ENCODE measurements at places on chromosomes 4 and X.
A peak's percentile ranks its signal among the peaks of the same experiment; 100 is the strongest.

GRCh38 chr4:100790836-100791615 is 273.2 kb upstream of the EMCN start:
- DNase-seq: no peak

DNA sequence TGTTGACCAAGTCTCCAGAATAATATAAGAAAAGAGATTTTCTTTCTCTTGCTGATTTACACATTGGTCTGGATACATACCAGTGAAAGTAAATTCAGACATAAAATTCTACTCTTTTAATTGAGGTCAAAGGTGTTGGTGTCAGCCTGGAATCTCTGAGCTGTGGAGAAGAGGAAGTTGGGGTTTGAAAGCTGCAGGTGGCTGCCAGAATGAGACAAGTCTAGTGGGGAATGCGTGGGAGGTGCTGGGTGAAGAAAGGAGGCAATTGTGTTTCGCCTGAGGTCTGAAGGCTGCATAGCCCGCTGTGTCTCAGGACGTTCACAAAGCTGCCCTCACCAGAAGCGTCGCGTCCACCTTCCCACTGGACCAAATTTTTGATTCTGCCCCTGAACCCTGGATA is 31.2 kb downstream of the PHEX start:
- no peak for DNase-seq

GRCh38 chr4:154642373-154643009 is 30.0 kb upstream of the FGG start:
- no peak for DNase-seq

GRCh38 chrX:100695302-100695701 is 36.6 kb downstream of the SYTL4 start:
- DNase-seq: peak; percentile 82

DNA sequence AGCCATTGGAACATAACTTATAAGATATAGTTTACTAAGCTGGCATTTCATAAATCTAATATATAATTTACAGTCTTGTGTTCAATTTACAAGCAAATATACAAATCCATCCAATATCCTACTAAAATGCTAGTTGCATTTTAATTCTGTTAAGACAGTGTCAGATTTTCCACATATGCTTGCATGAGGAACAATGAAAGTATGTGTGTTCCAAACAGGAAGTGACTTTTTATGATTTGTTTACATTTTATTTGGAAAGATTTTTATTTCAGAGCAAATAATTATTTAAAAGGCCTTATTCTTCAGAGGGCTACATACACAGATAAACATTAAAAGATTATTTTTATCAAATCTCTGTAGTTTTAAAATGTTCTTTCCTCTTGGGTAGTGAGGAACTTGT is 130.1 kb downstream of the KLHL34 start:
- DNase-seq: no peak

- no peak for DNase-seq
Measured at GRCh38 chrX:56623316-56623715, 59.9 kb downstream of the UBQLN2 start.

GRCh38 chr4:7379719-7380118 is 55.0 kb downstream of the PSAPL1 start:
- DNase-seq: no peak

GRCh38 chr4:17939054-17939453 is 82.5 kb downstream of the LCORL start:
- DNase-seq: no peak

DNA sequence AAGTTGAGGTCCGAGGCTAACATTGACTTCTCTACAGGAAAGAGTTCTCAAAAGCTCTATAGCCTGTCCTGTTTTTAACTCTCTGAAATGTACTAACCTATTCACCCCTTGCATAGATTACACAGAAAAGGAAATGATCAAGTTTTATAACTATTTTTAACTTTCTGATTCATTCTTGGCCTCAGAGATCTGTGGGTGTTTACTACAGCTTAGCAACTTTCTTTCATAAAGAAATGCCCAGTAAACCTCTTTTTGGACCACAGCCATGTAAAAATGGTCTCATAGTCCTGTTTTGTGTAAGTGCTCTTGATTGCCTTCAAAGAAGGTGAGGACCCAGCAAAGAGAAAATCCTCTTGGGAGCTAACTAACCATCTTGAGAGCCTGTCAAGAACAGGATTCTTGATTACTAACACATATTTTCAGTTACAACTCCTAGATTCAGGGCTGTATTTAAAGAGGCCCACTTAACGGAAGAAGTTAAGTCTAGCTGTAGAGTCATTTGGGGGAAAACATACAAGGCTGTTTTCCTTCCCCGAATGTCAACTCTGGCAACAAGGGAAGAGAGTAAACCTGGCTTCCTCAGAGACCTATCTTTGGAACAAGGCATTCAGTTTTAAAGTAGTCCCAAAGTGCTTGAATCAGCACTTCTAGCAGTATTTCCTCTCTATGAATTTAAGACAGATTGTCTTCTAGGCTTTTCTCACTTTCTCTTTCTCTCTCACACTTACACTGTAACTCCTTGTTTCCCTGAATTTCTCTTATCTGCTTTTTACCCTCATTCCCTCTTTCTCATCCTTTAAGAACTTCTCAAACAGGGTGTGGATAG is 78.2 kb downstream of the IL21 start:
- DNase-seq: no peak

GRCh38 chrX:133362538-133362937 is 52.8 kb downstream of the GPC4 start:
- DNase-seq: no peak

DNA sequence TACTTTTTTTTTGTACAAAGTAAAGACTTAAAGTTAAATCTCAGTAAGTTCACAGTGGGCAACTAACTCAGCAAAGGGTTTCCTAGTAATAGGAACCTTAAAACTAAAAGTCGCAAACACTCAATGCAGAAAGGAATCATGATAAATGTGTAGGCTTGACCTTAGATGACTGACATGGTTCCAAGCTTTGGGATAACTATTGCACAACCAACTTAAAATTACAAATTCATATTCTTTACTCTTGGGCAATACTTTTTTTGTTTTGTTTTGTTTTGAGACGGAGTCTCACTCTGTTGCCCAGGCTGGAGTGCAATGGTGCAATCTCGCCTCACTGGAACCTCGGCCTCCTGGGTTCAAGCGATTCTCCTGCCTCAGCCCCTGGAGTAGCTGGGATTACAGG is 8.2 kb downstream of the ELOVL6 start:
- DNase-seq: no peak

DNA sequence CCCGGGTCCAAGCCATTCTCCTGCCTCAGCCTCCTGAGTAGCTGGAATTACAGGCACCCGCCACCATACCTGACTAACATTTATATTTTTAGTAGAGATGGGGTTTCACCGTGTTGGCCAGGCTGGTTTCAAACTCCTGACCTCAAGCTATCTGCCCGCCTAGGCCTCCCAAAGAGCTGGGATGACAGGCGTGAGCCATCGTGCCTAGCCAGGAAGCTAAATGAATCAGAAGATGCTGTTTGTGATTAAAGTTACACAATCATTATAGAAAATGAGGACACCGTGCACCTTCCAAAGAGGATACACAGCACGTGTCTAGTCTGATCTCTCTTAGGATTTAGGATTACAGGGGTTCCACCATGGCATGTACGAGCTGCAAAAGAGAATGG is 99.6 kb downstream of the DHRSX start:
- no peak for DNase-seq

- DNase-seq: no peak
Measured at GRCh38 chr4:79121223-79121622, 182.0 kb upstream of the PAQR3 start.

DNA sequence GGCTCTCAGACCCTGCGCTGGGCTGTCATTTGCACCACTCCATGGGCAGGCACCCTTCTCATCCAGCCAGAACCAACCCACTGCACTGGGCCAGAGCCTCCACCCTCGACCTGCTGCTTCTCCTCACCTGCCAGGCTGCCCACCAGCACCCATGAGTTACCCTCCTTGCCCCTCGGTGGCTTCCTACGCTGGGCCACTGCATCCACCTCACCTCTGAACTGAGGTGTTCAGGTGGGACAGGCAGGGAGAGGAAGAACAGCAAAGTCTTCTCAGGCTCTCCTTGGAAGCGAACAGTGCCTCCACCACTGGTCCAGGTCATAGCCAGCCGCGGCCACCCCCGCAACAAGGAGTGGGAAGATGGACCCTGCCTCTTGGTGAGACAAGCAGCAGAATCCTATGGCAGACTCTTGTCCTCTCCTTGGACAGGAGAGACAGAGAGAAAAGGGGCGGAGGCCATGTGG is 32.4 kb upstream of the HMX1 start:
- no peak for DNase-seq

DNA sequence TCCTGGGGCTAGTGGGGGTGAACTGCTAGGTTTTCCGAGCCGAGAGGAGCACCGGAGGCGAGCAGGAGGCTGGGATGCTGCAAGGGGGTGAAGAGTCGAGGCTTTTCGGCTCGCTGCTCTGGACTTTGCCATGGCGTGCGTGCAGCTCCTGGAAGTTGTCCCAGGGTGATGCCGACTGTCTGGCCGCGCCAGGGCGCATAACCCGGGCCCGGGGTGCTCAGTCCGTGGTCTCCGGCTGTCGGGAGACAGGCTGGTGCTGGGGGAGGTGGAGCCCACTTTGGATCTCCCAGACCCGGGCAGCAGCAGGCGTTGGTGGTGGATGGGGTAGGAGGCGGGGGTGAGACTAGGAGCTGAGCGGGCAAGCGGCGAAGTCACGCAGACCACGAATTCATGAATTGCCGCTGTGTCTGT is 793 bp downstream of the GRIA3 start:
- no peak for DNase-seq

- no peak for DNase-seq
Measured at GRCh38 chr4:69568787-69569186, 70.7 kb downstream of the UGT2A2 start.

DNA sequence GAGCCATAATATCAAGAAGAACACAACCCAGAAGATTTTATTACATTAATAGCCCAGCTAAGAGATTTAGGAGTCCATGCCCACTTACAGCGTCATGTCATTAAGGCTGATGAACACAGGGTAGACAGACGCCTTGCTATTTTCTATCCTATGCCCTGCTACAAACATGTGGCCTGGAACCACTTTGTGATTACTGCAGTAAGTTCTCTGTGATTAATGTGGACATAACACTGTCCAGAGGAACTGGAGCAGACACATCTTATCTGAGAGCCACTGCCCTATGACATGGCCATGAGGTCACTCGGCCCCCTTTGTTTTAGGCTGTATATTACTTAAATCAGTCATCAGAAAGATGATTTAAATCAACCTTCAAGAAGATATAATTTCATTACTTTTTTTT is 211.7 kb downstream of the MAML3 start:
- DNase-seq: no peak

DNA sequence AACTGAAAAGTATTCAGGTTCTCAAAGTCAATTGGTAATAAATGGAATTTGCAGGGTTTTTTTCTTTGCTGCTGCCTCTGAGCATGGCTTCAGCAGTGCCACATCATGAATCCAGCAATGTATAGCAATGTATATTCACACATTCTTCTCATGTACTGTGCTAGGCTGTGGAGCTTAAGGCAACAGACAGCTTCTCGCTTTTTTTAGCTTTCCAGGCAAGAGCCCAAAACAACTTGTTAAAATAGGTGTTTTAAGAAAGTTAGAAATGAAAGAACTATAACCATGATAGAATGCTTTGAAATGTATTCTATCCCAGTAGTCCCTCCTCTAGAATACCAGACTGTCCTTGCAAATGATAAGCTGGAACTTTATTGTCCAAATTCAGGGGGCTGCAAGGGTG is 30.4 kb downstream of the SMIM43 start:
- DNase-seq: no peak

- DNase-seq: peak; percentile 46
Measured at GRCh38 chr4:64584981-64585557, 175.8 kb upstream of the TECRL start.

DNA sequence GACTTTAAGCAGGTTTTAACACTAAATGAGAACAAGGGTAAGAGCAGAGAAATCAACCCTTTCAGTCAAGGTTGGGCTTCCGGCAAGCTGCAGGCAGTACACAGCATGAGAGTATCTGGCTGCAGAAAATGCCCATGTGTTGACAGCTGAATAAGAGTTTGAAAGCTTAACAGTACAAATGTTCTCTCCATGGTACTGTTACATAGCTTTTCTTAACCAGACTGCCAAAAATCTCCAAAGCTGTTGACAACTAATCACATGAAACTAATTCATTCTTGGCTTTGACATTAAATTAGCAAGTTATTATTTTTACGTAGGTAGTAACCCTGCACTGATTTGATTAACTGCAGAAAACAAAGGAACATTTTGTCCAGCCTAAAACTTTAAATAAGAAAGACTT is 153.5 kb downstream of the SLC10A7 start:
- no peak for DNase-seq

DNA sequence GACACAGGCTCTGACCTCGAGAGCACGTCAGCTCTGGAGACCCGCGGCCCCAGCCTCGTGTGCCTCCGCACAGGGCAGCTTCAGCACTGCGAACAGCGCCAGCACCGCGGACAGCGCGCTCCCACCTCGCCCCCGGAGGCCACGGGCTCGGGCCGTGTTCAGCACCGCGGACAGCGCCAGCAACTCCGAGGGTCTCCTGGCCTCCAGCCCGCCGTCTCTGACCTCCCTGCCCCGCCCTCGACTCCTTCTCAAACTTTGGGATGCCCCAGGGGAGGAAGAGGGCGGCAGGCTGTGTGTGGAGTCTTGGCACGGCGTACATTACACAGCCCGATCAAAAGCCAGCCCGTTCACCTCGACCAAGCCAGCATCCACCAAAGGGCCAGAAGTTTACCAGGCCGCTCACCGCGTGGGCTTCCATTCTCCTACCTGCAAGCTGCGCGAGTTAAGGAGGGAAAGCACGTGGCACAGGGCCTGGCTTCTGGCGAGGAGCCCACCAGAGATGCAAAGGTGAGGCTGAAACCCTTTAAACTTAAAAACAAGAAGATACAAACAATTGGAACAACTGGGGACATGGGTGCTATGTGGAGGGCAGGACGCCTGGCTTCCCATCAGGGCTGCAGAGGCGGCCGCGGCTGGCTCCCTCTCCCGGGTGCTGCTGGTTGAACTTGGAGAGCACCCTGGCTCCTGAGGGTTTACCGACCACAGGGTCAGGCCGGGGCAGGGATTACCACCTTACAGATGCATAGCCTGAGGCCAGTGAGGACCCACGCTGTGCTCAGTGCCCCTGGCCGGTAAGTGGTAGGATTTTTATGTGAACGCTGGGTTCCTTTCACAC is 4.5 kb upstream of the NKX1-1 start:
- DNase-seq: no peak

DNA sequence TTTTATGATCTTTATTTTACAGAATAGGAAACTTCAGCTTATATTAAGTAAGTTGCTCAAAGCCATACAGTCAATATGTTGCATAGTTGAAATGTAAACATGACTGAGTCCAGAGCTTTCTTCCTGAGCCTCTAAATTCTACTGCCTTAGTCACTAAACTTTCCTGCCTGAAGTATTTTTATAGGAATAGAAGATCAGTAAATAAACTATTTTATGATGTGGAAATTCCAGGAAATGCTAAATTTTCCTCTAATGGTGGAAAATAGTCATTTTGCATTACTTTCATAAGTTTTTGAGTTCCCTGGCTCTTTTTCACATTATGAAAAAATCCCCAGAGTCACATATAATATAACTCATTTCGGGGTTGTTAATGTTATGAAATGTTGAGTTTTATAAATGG is 182.8 kb downstream of the BANK1 start:
- no peak for DNase-seq

DNA sequence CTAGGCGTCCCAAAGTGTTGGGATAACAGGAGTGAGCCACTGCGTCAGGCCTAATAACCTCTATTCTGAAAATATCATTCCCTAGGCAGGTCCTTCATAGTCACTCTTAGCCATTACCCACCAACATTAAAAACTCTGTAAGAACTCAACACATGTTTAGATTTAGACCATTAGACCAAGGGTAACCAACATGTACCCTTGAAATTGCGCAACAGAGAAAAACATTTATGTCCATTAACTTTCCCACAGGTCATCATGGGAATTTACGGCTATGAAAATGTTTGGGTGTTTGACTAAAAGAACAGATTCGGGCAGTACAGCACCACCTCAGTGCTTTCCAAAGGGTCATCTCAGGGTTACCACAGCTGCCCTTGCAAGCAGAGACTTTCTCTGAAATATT is 7.5 kb downstream of the KLHL13 start:
- no peak for DNase-seq

Data from NCI-H146 (cell line).